ENCODE measurements at places on chromosomes 6 and 20.

GRCh38 chr6:56963043-56963442 is 8.1 kb downstream of the BEND6 start:
- no peak for DNase-seq

DNA sequence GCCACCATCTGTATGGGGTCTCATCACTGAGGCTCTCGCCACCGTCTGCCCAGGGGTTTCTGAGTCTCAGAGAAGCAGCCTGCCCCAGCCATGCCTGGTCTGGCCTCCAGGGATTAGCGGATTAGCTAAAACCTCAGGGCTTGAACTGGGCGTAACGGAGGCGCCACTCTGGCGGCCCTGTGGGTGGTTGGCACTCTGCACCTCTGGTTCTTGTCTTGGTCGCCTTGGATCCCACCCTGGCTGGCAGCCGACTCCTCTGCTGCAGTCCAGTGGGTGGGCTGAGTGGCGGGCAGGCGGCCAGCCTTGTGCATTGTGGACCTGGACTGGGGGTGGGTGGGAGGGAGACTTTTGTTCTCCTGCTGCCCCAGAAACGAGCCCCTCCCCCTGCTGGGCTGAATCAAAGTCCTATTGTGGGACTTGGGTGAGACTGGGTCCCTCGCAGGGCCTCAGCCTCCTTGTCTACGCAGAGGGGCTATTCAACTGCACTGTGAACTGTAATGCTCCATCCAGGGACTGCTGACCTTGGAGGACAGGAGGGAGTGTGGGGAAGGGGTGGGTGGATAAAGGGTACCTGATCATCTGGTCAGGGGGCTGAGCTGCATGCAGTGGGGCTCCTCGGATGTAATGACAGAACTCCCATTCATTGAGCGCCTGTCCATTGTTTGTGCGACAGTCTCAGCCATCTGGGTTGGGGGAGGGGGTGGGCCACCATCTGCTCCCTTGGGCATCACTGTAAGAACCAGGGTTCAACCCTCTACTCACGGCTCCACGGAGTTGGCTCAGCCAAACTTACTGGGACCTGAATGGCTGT is 23.9 kb downstream of the SUN5 start:
- DNase-seq: no peak

GRCh38 chr6:57216235-57217101 is 5.6 kb downstream of the RAB23 start:
- DNase-seq: no peak

DNA sequence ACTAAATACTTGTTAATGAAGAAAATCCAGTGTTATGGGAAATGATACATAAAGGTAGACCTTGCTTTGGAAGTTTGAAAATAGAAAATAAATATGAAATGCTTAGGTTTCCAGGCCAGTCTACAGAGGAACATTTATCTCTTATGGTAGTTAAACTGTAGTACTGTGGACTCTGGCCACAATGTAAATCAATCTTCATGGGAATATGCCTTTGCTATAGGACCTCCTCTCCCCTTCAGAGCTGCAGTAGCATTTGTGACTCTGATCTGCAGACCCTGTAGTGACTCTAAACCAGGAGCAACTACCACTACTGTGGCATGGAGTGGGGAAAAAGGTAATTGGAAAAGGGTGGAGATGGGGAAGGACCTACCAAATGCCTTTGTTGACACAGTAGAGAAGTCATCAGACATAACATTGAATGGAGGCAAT is 4.5 kb downstream of the HSPA1A start:
- no peak for DNase-seq

DNA sequence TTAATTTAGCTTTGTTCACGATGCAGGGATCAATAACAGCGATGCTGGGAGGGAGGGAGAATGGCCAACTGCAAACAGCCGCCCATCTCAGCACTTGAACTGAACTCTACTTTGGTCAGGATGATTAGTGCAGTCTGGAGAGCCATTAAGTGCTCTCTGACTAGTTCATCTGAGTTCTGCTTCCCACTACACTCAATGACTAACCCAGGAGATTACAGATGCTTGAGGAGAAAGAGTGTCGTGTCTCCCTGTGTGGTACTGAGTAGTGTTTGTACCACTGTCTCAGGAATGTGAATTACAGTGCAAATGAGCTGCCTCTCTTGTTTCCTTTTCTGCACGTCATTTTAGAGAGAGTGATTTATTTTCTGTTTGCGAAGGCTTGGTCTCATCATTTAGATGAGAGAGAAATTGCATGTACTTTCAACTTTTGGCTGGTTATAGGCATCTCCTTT is 23.5 kb downstream of the CARMIL1 start:
- DNase-seq: no peak

DNA sequence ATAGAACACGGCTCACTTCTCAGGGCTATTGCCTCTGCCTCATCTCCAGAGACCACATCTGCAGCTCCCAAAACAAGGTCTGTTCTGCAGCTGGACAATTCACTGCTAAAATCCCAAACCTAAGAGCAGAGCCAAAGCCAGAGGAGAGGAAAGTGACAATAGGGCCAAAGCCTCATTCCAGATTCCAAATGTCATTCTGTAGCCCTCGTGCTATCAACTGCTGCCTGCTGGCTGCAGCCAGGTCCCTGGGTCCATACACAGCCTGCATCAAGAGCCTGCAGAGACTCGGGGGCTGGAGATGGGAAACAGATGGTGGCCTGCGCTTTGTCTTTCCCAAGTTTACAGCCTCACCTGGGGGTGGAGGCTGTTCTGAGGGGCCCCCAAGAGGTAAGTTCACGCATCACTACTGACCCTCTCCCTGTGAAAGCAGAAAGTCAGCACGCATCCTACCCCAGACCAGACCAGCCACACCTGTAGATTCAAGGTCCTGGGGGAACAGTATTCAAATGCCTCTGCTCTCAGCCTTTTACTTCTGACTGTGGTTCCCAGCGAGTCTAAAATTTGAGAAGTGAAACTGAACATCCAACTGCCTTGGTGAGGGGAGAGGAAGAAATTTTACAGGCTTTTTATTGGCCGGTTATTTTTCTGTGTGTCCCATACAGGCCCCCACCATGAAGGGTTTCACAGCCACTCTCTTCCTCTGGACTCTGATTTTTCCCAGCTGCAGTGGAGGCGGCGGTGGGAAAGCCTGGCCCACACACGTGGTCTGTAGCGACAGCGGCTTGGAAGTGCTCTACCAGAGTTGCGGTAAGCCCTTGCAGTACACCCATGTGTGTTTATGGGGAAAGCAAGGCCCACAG is at the start of gene LY86:
Gene LY86 (plus strand): TSS at position 657 of the 860 bp plus-strand sequence. CDS start 15 bp downstream, at position 672.
- no peak for DNase-seq

DNA sequence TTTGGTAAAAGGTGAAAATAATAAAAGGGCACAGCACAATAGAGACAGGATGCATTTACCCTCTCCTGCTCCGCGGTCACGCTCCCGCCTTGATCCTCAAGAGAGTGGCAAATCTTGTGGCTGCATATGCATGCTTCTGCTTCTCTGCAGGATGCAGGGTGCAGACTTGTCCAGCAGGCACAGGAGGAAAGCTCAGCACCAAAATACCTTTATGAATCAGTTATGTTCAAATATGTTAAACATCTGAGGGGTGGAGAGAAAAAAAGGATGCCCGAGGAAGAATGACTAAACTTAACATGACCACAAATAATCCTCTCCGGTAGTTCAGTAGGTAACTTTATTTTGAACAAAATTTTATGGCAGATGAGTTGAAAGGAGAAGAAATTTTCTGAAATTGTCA is 366.1 kb upstream of the SOX4 start:
- DNase-seq: no peak

DNA sequence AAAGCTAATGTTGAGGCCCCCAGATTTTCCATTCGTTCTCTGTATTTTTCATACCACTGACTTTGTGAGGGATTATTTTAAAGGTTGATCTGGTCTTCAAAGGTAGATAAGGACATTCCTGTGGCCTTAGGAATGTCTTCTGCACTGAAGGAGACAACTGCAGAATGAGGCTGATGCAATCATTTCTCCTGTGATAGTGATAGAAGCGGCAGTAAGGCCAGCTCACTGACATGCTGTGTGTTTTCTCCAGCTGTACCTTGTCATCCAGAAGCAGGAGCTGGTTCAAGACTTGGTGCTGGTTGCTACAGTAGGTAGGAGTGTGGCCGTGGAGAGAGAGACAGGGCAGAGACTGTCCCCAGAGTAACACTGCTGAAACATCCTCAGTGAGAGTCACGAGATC is 53.8 kb downstream of the DCBLD1 start:
- no peak for DNase-seq

DNA sequence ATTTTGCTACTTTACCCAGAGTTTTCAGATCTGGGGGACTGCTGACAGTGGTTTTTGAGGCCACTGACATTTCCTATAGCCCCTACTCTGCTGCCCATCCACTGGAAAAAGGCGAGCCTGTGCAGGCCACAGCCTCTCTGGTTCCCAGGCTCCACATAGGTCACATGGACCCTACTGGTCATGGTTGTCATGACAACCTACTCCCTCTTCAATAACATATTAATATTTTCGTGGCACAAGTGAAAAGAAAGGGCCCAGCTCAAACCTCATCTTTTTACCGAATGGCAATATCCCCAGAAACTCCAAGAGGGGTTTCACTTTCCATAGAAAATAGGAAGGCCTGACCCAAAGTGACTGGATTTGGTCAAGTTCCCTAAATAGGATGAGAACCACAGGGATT is 11.0 kb upstream of the FOXO3 start:
- no peak for DNase-seq

DNA sequence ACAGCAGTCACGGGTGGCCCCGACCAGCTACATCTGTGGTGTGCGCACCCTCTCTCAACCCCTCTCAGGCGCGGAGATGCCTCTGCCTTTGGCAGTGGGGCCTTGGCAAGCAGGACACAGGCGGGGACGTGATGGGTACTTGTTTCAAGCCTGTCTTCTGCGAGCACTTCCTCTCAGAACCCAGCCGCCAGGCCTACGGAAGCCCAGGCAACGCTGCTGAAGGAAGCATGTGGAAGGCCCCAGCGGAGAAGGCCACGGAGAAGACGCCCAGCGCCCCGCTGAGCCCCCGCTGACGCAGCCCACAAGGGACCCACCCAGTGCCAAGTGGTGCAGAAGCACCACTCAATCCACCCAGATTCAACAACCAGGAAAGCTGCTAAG is 13.0 kb downstream of the SERPINB6 start:
- no peak for DNase-seq

DNA sequence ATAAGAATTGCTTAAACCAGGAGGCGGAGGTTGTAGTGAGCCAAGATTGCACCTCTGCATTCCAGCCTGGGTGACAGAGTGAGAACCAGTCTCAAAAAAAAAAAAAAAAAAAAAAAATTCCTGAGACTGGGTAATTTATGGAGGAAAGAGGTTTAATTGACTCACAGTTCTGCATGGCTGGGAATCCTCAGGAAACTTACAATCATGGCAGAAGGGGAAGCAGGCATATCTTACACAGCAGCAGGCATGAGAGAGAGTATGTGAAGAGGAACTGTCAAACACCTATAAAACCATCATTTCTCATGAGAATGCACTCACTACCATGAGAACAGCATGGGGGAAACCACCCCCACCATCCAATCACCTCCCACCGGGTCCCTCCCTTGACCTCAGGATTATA is 1.8 kb upstream of the FKBP1A start:
- DNase-seq: no peak

- DNase-seq: no peak
Measured at GRCh38 chr6:91043751-91044150, 456.9 kb upstream of the MAP3K7 start.

DNA sequence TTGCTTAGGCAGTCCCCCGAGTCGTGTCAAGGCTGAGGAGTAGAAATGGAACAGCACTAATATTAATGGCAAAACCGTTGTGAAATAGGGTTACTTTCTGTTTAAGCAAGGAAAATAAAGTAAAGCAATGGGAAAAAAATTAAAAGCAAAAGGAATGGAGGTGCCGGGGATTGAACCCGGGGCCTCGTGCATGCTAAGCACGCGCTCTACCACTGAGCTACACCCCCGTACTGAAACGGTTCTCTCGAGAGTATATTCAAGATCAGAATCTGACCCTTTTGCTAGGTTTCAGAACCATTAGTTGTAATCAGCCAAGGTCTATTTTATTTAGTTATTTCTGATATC is 85.5 kb downstream of the TRIM27 start:
- peak; percentile 61 for DNase-seq

DNA sequence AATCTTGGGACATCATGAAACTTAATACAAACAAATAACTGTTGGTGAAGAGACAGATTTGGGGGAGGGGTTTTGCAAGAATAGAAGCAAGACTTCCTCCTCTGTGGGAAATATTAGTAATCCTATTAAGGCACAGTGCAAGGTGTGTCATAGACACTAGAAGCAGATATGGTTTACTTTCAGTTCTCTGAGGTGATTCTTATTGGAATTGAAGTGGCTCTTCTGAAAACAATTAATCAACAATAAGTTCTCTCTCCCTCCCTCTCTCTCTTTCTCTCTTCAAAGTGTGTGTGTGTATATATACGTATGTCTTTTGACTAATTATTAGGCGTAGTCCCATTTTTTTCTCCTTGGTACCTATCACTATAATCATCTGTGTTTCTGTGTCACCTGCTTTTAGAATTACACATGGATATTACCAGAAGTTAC is 99.8 kb downstream of the HIVEP2 start:
- DNase-seq: no peak

DNA sequence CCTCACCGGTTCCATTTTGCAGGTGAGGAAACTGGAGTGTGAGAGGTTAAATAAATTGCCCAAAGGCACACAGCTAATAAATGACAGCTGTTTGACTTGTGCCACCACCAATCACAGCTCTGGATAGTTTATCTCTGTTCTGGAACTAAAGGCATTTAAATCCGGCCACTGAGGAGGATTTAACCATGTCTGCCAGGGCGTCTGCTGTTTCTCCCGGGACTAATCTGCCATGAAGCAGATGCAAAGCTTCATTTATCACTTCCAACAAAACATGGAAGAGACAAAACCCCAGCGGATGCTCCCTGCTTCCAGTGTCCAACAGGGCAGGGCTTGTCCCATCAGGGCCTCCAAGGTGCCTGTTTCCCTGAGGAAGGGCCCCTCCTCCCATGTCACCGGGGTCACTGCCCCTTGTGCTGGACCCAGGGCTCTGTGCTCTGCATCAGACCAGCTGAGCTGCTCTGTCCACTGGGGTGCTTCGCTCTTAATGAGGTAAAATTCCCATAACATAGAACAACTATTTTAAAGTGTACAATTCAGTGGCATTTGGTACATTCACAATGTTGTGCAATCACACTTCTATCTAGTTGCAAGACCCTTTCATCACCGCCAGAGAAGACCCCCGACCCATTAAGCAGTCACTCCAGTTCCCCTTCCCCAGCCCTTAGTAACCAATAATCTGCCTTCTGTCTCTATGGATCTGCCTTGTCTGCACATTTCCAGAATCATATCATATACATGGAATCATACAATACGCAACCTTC is 244.3 kb downstream of the PTPRT start:
- no peak for DNase-seq

GRCh38 chr6:149049230-149049629 is 268.3 kb upstream of the TAB2 start:
- DNase-seq: no peak

DNA sequence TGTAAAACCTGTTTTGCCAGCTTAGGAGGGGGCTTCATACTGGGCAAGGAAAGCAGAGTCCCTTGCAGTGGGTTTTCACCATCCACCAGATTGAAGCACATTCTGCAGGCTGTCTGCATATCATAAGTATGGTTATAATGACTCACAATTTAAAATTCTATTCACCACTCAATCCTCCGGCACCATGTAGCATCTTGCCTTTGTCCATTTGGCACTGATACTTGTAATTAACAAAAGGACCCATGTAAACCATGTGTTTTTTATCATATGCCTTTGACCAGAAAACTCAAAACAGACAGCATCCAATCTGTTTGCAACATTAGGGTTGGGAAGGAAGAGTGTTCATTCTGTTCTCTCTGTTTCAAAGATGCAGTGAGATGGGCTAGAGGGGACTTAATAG is 3.0 kb downstream of the CD83 start:
- DNase-seq: no peak

Data from activated gamma-delta T cell treated with Interleukin-2 at 50 U/mL for 16 hours (primary cell).